Renal cortex interstitium (tissue), 15 donors: ENCODE measurements at places on chromosomes 11 and 22.

DNA sequence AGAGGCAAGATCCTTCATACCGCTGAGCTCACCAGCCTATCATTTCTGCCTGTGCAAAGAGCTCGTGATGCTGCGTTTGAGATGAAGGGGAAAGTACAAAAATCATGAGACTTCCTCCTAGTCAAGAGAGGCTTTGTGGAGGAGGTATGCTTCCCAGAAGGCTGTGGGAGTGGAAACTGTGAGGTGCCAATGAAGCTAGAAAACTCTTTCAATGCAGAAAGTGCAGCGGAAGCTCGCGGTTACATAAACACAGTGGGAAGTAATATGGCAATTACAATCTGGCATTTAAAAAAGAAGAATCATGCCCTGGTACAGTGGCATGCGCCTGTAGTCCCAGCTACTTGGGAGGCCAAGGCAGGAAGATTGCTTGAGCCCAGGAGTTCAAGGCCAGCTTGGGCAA, 134.8 kb downstream of the EHF start:
- no peak for DNase-seq

DNA sequence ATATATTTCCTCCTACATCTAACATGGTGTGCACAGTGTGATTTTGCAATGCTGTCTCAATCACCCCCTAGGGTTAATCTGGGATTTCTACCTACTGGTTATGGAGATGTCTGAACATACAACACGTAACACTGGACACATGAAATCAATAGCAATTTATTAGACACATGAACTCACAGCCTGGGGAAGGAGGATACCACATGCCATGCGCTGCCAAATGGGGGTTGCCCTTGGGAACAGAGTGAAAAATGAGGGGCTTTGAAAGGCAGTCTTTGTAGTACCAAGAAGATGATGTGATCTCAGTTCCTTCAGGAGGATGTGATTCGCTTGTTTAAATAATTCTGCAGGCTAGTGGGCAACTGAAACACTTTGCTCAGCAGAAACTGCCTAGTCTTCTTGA, 253.6 kb upstream of the LRRC4C start:
- DNase-seq, result no peak

GRCh38 chr11:35112056-35112845, 26.7 kb upstream of the CD44 start:
- no peak for DNase-seq

DNA sequence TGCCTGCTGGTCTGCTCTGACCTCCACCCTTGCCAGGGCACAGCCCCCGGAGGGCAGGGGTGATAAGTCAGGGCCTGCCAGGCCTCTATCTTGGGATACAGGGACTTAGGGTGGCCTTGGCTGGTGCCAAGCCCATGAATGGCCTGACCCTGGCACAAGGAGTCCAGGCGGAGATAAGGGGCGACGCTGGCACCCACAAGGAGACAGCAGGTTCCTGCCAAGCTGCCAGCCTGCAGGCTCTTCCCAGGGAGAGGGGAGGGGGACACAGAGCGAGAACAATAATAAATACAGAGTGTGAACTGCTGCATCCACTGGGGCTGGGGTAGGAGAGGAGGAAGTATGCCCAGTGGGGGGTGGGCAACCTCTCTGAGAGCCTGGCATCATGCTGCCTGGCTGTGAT, 978 bp downstream of the CSDC2 start:
- DNase-seq, result no peak

DNA sequence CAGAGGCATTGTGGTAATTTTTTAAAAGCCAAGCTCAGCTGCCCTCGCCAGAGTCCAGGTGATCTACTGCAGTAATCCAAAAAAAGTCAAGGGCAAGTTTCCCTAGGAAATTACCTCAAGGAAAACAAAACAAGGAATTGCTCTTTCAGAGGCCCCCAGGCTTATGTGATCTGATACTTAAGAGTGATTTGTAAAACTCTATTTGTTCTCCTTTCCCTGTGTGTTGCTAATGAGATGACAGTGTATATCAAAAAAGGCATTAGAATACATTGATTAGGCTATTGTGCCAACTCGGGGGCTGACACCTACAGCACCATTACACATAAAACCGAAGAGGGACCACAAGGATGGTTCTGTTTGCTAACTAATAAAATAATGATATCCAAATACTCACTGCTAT, 44.5 kb upstream of the CHRM4 start:
- DNase-seq, result no peak

DNA sequence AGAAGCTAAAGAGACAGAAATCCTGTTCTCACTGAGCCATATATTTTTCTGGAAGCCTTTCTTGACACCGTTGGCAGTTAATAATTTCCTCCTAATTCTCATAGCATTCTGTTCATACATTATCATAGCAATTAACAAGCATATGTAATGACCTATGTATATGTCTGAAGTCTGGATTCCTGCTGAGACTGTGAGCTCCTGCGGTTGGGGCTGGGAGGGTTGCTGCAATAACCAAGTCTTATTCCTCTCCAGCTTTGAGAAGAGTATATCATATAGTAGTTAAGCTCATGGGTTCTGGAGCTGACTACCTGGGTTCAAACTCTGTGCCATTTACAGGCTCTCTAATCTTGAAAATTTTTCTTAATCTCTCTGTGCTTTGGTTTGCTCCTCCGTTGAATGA, 175.2 kb downstream of the MAML2 start:
- DNase-seq, result no peak

DNA sequence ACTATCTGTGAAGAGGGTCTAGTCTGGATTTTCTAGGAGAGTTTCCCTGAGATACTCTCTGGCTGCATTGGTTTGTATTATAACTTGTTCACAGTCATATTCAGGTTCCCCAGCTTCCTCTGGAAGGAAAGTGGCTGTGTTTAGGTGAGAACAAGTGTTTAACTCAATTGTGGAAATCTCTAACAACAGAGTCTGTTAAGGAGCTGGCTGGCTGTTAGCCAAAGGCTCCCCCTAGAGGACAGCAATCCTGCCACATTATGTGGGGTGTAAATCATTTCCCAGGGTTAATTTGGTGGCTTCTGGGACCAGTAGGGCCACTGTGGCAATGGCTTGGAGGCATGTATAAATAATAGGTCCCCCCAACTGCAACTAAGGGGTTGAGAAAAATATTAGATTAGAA, 18.4 kb downstream of the MS4A6E start:
- no peak for DNase-seq

DNA sequence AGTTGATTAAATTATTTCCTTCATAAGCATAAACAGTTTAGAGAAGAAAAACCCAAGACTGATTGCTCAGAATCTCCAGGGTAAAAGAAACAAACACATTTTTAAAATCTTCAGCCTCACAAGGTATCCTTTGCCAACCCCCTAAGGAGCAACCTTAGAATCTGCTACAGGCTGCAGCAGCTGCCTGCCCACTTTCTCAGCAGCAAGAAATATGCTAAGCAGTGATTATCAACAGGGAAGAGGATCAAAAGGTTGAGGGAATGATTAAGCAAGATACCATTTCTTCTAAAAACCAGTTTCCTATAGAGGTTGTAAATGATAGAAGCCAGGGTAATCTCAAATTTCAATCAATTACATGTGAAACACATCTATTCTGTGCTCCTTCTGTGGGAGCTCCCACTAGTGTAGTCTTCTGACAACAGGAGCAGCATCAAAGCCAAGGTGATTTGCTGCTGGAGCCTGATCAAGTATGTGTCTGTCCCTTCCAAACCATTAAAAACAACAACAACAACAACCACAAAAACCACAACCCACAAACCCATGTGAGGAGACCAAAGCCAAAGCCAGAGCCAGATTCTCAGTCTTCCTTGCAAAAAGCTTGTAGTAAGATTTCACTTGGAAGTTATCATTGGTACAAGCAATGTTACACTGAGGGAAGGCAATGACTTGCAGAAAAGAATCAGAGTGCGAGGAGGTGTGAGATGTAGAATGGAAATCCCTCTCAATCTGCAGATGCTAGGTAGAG, 761.2 kb downstream of the DLG2 start:
- DNase-seq, result no peak

GRCh38 chr11:71336176-71336995, 84.0 kb upstream of the SHANK2 start:
- no peak for DNase-seq

DNA sequence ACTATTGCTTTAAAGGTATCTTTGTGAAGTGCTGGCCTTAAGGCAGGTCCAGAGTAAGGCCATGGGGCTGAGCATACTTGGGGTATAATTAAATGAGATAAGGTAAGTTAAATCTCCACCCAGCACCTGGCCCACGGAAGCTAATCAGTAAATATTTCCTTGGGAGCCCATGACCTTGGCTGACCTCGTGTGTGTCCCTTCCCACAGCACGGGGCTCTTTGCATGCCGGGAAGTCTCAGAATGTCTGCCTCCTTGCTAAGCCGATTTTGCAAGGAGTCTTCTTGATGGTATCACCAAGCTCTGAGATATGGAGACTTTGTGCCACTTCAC, 46.5 kb downstream of the ADM start:
- DNase-seq, result no peak

DNA sequence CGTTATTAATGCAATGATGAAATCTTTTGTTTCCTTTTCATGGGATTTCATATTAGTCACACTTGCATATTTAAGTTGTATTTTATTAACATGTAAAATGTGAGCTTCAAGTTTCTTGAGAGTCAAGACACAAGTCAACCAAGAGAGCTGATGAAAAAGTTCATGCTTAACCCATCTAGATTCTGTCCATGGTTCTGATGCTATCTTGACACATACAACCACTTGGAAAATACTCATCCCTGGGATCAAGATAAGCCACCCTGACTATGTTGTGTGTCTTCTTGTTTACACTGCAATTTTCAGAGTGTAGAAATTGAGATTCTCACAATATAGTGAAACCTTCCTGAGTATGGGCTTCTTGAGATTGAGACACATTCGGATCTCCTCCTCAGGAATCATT, 664 bp upstream of the OR10A4 start:
- no peak for DNase-seq

GRCh38 chr11:92803391-92803790, 166.1 kb upstream of the MTNR1B start:
- DNase-seq, result no peak

GRCh38 chr22:39635719-39636118, 65.2 kb downstream of the CACNA1I start:
- DNase-seq, result no peak

- DNase-seq, result no peak
These were observed 244.4 kb downstream of the TTC28 start for GRCh38 chr22:28435140-28435768.

DNA sequence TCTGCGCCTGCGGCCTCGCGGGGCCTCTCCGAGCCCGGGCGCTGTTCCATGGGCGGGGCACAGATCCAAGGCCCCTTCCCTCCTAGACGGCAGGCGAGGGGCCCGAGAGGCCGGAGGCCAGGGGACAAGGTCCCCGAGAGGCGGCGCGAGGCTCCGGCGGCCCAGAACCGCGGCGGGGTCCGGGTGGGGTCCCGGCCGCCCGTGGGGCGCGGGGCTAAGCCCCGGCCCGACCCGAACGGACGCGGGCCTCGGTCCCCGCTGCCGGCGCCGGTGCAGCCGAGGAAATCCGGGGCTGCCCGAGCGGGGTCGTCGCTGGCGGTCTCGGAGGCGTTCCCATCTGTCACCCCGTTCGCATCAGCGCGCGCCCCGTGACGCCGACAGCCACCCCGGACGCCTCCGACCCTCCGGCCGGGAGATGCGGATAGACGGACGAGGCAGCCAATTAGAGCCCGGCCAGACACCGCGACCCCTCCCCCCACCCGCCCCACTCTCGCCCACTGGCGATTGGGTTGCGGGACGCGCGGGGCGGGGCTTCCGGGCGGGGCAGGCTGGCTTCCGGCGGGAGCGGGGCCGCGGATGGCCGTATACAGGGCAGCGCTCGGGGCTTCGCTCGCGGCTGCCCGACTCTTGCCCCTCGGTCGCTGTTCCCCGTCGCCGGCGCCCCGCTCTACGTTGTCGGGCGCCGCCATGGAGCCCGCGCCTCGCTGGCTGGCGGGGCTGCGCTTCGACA, at the start of gene SELENOO:
Gene SELENOO, plus strand, starts transcription at position 551 of the 730 bp plus-strand sequence. Its CDS starts 26 bp downstream, at position 577.
- no peak for DNase-seq

- DNase-seq, result no peak
These were observed 22.5 kb upstream of the APOL5 start for GRCh38 chr22:35695202-35695601.

DNA sequence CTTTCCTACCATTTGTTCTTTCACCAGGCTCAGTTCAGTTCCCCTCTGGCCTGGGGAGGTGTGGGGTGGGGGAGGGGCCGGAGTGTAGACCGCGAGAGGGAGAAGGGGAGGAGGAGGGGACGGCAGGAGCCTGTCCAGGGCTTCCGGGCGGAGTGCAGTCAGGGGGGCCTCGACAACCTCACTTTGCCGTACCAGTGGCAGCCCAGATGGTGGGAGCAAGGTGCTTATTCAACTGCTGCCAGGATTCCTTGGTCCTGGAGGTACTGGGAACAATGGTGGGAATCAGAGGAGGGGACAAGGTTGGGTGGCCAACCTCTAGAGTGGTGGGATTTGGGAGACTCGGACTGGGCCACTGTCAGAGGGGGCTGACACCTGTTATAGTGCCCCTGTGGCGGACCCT, 1.2 kb downstream of the BACE1 start:
- DNase-seq, result no peak

DNA sequence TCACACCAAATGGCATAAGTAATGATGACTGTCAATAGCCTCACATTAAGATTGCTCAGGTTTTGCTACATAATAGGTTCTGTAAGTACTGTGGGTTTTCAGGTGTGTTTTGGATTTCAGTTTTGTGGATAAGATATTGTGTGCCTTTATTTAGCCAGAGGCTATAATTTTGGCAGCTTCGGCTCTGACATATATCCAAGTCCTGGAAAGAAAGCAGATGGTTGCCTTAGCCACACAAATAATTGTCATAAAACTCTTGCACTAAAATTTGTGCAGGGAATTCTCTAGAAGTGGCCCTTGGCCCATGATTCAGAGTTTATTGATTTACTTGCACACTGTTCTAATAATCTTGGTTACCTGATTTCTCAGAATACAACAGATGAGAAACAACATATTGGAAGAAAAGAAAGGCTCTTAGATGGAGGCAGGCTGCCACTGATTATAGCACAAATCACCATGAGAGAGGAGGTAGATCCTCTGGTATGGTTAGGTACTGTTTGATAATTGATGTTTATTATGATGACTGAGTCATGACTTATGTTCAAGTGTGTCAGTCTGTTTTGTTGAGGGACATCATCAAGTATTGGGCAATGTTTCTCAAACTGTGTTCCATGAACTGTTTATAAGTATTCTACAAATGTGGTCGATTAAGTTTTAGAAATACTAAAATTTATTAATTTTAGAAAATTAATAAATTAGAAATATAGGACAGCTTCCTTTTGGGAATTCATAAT, 9.6 kb downstream of the REXO2 start:
- no peak for DNase-seq

- no peak for DNase-seq
These were observed 41.8 kb upstream of the SHANK2 start for GRCh38 chr11:71293961-71294782.

GRCh38 chr11:64352995-64353714, 5.8 kb upstream of the RPS6KA4 start:
- DNase-seq, result no peak

DNA sequence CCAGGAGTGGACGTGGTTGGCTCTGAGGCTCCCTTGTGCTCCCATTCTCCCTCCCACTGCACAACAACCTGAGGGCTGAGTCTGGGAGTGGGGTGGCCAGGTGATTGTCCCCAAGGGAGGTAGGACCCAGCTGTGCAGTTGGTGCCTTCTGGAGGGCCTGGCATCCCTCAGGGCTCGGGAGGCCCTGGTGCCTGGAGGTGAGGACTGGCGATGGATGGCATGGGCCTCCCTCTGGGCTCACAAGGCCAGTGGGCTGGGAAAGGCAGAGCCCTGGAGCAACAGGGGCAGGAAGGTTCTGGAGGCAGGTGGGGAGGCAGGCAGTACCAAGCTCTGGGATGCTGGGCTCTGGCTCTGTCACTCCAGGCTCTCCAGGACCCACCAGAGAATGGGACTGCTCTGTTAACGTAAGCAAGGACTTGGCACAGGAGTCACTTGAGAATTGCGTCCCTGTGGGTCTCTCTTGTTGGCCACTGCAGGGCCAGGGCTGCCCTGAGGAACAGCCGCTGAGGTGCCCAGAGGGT, 114.2 kb downstream of the KCNQ1OT1 start:
- no peak for DNase-seq
